Hematopoietic multipotent progenitor cell treated with erythropoietin and hydrocortisone succinate and interleukin-3 and kit ligand, for 4 days (in vitro differentiated cells): ENCODE measurements at places on chromosomes 1 and 21.

DNA sequence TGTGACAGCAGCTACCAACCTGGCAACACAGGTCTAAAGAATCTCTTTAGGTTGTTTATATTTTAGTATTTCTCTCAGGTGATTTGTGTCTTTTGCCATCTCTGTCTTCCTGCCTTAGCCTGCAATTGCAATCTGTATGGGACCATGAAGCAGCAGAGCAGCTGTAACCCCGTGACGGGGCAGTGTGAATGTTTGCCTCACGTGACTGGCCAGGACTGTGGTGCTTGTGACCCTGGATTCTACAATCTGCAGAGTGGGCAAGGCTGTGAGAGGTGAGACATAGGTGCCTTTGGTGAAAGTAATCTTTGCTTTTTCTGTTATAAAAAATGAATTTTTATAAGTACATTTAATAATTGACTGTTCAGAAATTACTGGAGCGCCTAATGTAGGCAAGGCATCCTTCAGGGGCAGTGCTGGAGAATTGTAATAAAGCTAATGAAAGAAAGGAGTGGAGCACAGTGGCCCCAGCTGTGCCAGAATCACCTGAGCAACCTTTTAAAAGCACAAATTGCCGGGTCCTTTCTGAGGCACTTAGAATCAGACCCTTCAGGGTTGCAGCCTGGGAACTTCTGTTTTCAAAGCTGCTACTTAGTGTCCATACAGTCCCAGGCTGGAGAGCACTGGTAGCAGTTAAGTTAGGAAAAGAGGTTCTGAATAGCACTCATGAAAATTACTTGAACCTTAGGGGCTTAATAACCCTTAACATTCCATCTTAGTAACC, 60.6 kb upstream of the LAMC2 start:
- no peak for DNase-seq

- peak; percentile 22 for DNase-seq
These were observed 159.9 kb upstream of the AJAP1 start for GRCh38 chr1:4494558-4494957.

- no peak for DNase-seq
These were observed 75.7 kb upstream of the F3 start for GRCh38 chr1:94617134-94617805.

GRCh38 chr1:44644806-44645205, 29.5 kb downstream of the TMEM53 start:
- DNase-seq: no peak

GRCh38 chr1:196544617-196545016, 63.6 kb downstream of the KCNT2 start:
- no peak for DNase-seq

GRCh38 chr1:246333855-246334254, 173.2 kb downstream of the SMYD3 start:
- DNase-seq: no peak

DNA sequence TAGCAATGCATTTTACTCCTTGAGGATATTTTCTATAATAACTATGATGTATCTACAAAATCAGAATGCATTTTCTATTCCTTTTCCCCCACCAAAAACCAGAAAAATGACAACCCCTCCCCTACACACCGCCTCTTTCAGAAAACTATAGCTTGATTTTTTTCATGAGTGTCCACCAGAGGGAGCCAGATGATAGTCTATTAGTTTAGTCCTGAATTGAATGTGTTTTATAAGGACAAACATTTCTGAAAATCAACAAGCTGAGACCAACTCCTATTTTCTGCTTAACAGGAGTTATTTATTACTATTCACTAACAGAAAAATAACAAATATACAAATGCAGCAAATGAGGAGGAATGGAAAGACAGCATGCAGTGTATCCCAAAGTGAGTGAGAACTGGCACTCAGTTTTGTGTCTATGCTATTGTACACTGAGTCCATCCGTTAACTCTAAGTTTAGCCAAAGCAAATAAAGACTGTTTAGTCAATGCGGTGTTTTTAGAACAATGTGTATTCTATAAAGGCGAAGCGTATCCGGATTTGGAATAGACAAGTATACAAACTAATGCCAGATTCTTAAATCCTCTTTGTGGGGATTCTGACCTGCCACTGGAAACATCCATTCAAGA, 182.6 kb downstream of the VAV3 start:
- DNase-seq: peak; percentile 85

DNA sequence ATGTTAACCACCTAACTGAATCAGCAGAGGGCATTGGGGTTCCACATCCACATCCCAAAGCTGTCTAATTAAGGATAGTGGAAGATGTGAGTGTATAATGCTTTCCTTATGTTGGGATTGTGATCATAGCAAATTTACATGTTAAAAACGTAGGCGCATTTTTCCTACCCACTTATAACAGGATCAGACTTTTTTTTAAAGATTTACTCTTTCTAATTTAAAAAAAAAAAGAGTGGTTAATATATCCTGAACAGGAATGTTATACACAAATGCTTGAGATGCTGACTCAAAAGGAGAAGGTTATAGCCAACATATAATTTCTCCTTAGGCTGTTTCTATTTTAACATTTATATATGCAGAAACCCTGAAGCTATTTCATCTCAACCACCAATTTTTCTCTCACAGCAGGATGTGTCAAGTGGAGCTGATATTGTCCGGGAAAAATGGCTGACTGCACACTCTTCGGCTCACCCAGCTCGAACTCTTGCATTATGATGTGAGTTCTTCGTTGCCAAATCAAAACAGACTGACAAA, 40.3 kb downstream of the RGS5 start:
- no peak for DNase-seq

DNA sequence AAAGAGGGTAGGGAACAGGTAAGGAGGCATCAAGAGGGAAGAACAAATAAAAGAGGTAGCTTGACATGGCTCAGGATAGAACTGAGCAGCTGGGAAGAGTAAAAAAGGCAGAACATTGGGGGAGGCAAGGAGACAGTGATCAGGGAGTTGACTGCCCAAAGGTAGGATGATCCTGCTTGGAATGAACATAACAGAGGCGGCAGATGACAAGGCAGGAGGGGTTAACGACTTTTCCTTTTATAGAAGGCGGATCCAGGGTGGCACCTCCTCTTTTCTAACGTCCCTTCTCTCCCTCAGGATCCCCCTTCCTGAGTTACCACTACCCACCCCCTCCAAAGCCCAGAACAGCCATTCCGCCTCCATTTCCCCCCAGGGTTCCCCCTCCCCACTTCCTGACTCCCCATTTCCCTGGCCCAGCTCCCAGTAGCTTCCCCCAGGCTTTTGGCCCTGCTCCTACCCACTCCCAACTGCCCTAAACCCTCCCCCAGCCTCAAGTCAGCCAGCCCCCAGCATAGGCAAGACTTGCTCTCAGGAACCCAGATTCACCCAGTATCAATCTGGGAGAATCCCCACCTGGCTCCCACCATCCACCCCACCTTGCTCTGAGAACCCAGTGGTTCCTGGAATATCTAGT, 769 bp upstream of the ADAMTS4 start:
- no peak for DNase-seq

- DNase-seq: no peak
These were observed 129.0 kb upstream of the TMPRSS2 start for GRCh38 chr21:41636636-41637630.

GRCh38 chr1:229171934-229172333, 99.0 kb upstream of the RAB4A start:
- DNase-seq: no peak

- peak; percentile 13 for DNase-seq
These were observed 23.6 kb downstream of the ZNF670 start for GRCh38 chr1:247054992-247055415.

- peak; percentile 35 for DNase-seq
These were observed 53.3 kb upstream of the SYT14 start for GRCh38 chr1:209884665-209885117.

DNA sequence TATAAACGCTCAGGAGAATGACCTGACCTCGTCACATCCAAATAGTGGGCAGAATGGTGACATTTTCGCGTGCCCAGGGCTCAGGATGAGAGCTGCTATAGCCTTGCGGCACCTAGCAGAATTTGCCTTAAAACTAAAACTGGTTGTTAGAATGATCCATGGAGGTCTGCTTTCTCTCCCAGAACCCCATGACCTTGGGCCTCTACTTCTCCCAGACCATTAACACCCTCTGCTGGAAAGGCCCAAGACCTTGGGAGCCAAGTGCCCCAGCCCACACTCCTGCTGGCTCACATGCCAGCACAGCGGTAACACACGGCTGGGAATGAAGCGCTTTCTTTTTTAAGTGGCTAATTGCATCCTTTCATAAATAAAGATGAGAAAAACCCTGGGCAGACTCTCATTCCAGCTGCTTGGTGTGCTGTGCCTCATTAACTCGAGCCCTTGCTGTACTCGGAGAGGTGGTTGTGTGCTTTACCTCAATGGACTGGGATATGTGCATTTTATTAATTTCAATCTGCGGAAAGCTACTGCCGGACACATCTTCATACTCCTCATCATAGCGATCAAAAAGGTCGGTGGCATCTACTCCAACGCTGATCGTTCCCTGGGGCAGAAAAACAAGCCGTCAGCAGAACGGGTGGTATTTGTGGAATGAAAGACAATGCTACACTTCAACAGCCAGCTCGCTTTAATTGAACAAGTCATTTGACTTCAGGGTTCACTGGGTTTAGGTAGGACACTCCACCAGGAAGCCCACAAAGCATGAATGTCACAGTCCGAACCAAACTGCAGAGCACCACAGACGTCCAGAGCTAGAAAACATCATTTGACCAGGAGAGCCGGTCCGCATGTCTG, 29.0 kb downstream of the THAP3 start:
- no peak for DNase-seq

- DNase-seq: no peak
These were observed 10.9 kb upstream of the GSTM3 start for GRCh38 chr1:109751531-109752260.

DNA sequence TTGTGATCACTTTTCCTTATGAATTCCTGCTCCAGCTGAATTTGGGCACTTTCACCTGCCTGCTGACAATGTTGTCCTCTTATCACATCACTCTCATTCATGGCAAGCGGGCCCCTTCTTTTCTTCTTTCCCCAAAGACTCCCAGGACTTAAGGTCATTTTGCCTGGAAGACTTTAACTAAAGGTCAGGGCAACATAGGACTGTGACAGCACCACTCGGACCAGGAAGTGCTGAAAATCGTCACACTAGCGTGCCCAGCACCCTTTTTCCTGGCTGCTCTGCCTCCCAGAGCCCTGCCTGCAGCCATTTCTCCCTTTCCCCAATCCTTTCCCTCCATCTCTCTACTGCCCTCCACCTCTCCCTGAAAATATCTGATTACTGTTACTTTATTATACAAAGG, 35.4 kb downstream of the CD34 start:
- no peak for DNase-seq

DNA sequence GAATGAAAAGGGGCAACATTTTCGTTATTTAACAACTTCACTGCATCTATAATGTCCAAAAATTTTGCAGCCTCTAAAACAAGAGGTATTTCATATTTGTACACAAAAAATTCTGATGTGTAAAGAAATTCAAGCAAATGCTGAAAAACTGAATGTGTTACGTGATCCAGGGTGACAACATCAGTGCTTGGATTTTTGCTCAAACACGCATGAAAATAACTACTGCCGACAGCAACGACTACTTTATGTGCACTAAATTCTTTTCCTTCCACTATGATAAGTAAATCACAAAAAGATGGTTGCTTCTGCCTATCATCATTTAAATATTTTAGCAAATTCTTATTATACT, 53.4 kb upstream of the ASPM start:
- no peak for DNase-seq

- peak; percentile 38 for DNase-seq
These were observed 694 bp downstream of the MEAF6 start for GRCh38 chr1:37513795-37514349.

- no peak for DNase-seq
These were observed 1.0 kb downstream of the S100A4 start for GRCh38 chr1:153544453-153545066.

GRCh38 chr1:145859491-145860023, 676 bp upstream of the PIAS3 start:
- peak; percentile 94 for DNase-seq

GRCh38 chr1:29708796-29709703, 472.7 kb downstream of the PTPRU start:
- no peak for DNase-seq

DNA sequence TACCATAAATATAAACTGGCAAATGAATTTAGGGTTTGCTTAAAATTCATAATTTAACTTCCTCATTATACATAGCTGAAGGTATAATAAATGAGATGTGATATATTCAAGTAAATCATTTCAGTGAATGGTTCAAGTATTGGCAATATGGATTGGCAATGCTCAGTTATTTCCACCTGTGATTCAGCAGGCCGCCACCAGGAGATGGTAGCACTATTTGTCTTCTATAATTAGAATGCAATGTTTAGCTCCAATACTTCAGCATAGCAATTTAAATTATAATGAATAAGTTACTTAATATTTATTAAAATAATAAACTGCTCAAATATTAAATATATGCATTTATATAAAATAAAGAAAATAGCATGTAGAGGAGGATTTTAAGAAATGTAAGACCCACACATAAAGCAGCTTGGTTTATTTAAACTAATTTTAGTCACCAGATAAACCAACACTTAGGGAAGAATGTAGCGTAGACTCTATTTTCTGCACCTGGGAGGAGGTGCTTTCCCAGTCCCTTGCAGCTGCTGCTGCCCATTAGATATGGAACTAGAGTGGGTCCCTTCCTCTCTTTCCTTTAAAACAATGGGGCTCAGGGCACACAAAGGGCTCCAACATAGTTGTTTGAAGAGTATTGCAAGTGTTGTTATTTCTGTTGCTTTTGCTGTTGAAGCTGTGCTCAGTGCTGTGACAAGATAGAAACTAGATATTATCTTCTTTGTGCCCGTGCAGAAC, 62.1 kb downstream of the PLPPR4 start:
- peak; percentile 3 for DNase-seq

- no peak for DNase-seq
These were observed 97.8 kb downstream of the SLC45A1 start for GRCh38 chr1:8415526-8416278.
